Muscle of back (tissue), 13 donors: ENCODE measurements at places on chromosomes 12 and 14. TPM values are rescaled to one million over a fixed set of nuclear protein-coding genes. Genes with fewer than 3 reads are reported as not detected.

The TMPRSS12 gene
- not detected for polyA plus RNA-seq

The PFDN5 gene
- polyA plus RNA-seq: 499 TPM

The NAV3 gene
- polyA plus RNA-seq: 15.6 TPM

The M6PR gene
- polyA plus RNA-seq: 117 TPM

The EIF2S1 gene
- 94.2 TPM for polyA plus RNA-seq

The FOXN4 gene
- polyA plus RNA-seq: not detected

The VWF gene
- 52.4 TPM for polyA plus RNA-seq

GRCh38 chr12:122126342-122126635 is 47.7 kb downstream of the IL31 start:
- DNase-seq: no peak

- DNase-seq: no peak
Observed at GRCh38 chr12:12909228-12909994, 18.0 kb downstream of the GPRC5A start.

DNA sequence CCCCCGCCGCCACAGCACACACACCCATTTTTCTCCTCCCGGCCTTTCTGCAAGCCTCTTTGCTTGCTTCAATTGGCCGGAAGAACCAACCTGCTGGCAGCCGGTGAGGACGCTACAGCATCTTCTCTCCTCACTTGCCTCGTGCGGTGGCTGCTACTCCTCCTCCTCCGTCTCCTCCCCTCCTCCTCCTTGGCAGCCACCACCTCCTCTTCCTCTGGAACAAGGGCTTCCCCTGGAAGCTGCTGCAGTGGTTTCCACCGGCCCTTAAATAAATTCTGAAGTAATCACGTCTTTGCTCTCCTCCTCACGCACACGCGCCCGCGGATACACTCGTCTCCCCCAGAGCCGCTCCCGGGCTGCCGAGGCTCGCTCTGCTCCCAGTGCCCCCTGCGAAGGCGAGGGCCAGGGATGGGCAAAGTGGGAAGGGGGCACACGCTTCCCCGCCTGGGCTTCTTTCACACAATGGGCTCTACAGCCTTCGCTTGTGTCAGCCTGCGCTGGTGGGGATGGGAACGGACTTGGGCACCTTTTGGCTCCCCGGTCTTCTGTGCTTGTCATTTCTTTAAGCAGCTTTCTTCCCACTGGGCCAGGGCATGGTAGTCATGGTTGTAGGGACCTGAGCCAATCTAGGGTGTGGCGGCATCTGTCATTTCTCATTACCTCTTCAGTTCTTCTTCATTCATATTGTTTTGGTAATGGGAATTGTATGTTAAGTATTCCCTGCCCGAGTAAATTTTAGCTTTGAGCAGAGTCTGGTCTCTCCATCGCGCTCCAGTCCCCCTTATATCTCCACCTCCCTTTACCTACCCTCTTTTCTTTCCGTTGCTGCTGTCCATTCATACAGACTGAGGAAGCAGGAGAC is at the start of gene PPFIA2:
TSS of gene PPFIA2 (minus strand) at position 161 of the 862 bp plus-strand sequence.
- DNase-seq: peak; percentile 68

DNA sequence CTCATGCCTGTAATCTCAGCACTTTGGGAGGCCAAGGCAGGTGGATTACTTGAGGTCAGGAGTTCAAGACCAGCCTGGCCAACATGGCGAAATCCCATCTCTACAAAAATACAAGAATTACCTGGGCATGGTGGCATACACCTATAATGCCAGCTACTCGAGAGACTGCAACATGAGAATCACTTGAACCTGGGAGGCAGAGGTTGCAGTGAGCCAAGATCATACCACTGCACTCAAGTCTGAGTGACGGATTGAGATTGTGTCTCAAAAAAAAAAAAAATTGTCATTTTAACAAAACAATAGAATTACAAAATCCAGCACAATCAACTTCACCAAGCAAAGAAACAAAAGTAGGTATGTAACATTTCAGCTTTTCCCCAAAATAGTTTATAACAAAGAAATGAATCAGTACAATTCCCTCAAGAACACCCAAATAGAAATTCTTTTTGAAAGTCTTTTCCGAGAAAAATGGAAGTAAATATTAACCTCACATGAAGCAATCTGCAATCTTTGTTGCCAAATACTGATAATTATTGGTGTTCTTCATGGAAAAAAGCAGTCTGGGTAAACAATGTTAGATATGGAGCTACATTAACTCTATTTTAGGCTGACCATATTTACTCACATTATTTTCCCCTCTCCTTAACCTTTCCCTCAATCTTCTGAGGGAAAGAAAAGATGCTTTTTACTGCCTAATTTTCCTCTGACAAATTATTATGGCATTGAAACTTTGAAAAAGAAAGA is 165.9 kb upstream of the ATF7IP start:
- no peak for DNase-seq

DNA sequence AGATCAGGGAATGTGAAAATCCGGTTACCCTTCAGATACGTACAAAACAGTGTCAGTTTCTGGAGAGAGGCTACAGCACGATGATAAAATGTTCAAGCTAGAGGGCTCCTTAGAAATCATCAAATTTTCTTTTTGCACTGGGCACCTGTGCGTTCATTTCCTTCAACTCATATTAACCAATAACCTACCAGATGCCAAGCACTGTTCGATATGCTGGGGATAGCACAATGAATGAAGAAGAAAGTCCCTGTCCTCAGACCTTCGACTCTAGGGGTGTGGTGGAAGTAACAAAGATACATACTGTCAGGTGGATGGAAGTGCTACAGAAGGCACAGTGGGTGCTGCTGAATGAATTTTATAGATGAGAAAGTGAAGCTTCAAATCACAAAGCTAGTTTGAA is 172.3 kb downstream of the FOXN3 start:
- no peak for DNase-seq

- DNase-seq: no peak
Observed at GRCh38 chr14:57227083-57227482, 41.6 kb downstream of the EXOC5 start.

GRCh38 chr12:78470354-78471195 is 394.0 kb upstream of the SYT1 start:
- peak; percentile 10 for DNase-seq
